ENCODE measurements at places on chromosomes 12 and 14.
A peak's percentile ranks its signal among the peaks of the same experiment; 100 is the strongest.

DNA sequence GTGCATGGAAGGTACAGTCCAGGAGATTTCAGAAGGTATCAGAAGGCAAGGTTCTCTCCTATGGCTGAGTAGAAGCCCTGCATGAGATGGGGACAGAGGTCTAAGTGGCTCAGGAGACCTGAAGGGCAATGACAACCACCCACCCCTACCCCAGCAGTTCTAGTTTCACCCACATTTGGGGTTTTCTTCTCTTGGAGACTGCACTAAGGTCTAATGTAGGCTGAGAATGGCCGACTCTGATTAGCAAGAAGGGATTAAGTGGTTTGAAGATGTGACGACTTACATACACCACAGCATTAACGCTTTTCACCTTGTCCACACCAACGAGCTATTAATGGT, 71.7 kb upstream of the SOX5 start:
- DNase-seq: no peak

DNA sequence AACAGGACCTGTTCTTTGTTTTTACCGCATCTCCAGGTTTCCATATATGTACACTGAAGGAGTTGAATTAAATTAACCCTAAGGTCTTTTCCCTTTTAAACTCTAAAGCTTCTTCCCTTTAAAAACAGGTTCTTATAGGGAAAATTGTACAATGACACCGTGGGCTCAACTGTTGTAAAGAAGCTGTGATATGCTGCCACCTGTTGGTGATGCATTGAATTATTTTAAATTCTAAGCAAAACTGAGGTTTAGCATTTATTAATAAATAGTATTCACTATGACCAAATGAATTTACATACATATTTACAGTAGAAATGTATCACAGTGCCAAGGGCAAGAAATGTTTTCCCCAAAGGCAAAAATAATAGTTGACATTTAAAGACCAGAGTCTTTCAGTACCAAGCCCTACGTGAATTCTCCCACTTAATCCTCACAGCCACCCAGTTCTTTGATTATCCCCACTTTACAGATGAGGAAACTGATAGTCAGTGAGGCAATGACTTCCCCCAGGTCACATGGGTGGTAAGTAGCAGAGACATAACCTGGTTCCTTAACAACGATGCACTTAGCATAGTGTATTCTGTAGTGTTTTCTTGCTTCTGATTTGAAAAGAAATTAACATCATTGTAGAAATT, 35.7 kb upstream of the TMEM263 start:
- peak; percentile 27 for DNase-seq

DNA sequence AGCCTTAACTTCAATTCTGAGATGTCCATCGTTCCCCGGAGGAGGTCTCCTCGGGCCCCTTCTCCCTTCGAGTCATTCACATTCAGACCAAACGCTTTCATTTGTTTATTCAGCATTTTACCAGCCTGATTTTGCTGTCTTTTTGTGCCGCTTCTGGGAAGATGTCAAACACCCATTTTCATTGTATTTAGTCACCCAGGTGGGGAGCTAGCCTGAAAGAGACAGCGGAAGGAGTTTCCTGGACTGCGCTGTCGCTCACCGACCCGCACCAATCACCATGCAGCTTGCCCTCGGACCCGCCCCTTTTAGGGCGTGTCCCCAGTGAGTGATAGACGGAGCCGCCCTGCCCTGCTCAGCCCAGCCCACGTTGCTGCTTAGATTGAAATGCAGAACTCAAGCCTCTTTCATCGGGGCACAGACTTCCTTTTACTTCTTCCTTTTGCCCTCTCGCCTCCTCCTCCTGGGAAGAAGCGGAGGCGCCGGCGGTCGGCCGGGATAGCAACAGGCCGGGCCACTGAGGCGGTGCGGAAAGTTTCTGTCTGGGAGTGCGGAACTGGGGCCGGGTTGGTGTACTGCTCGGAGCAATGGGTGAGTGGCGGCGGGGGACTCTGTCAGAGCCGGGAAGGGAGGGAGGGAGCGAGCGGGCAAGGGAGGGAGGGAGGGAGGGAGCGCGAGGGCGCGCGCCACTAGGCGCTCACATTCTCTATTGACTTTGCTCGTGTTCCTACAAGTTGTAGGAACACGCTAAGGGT, at the start of gene PAX9:
Gene PAX9, plus strand, starts transcription at position 355 of the 752 bp plus-strand sequence. Its CDS starts 230 bp downstream, at position 585.
- no peak for DNase-seq

DNA sequence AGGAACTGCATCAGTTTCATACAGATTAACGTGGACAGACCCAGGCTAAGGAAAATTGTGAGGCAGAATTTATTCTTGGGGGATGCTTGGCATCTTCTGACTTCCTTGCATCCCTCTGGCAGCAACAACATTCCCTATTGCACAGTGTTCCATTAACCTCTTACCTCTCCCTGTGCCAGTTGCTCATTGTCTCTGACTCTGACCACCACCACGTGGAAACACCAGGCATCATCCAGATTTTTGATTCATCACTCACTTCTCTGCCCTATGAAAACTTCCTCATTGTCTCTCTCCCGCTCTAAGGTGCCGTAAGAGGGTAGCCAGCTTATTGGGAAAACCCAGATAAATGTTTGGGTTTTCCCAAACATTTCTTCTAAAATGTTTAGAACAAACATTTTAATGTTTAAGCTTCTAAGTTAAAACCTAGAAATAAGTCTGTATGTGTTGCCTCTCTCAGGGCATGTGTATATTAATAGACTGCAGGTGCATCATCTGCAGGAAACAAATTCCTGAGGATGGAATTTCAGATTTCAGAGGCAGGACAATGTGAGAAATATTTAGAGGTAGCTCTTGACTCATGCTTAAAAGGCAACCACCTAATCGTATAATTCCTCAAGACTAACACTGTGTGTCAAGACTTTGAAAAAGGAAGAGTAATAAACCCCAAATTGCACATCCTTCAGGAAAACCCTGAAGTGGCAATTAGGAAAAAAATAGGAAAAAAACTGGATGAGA, 64.5 kb upstream of the SLC35F4 start:
- DNase-seq: no peak

DNA sequence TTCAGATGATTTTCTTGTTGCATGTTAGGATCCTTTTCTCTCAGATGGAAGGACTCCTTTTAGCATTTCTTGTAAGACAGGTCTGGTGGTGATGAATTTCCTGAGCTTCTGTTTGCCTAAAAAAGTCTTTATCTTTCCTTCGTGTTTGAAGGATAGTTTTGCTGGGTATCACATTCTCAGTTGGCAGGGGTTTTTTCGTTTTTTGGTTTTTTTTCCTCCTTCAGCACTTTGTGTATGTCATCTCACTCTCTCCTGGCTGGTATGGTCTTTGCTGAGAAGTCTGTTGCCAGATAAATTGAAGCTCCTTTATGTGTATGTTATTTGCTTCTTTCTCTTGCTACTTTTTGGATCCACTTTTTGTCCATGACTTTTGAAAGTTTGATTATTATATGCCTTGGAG, 15.6 kb upstream of the TXNRD1 start:
- DNase-seq: no peak

DNA sequence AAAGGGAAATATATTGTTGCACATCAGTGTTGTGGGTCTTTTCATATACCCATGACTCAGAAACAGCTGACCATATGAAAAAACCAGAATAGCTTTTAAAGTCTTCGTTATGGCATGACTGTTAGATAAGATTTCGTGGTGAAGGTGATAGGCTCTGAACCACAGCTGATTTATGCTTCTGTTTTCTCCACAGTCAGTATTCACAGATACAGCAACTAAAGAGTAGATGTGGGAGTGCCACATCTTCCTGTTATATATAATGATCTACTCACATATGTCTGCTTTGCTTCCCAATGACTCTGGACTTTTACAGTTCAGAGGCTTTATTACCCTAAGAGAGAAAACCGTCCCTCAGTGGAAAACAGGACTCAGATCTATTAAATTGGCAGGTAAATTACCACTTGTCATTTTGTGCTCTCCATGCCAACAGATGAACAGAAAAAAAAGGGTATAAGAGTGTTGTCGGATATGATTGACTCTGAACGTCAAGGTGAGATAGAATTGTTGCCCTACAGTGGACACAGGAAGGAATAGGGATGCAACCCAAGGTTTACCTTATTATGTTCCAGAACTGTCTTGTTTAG, 1037.1 kb downstream of the GALC start:
- DNase-seq: no peak

DNA sequence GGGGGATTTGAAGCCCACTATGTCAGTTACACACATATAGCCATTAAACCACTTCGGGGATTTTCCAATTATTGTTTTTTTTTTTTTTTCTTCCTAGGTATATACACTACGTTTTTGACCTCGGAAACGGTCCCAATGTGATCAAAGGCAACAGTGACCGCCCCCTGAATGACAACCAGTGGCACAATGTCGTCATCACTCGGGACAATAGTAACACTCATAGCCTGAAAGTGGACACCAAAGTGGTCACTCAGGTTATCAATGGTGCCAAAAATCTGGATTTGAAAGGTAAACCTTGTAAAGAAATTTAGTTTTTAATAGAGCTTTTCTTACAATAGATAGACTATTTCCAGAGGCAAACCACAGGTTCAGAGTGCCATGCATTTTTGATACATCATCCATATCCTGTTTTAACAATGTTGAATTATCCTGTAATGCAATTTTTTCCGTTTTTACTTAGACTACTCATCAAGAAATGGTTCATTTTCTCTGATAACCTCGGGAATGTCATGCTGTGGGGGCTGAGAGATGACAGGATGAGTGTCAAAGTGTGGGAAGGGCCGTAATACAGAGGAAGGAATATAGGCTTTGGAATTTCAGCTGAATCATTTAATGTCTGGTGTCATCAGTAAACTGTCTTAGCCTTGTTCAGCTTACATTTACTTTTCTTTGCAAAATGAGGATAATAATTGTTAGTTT, 797.1 kb downstream of the NRXN3 start:
- DNase-seq: no peak

- no peak for DNase-seq
Observed at GRCh38 chr12:28652239-28652638, 462.0 kb downstream of the CCDC91 start.

DNA sequence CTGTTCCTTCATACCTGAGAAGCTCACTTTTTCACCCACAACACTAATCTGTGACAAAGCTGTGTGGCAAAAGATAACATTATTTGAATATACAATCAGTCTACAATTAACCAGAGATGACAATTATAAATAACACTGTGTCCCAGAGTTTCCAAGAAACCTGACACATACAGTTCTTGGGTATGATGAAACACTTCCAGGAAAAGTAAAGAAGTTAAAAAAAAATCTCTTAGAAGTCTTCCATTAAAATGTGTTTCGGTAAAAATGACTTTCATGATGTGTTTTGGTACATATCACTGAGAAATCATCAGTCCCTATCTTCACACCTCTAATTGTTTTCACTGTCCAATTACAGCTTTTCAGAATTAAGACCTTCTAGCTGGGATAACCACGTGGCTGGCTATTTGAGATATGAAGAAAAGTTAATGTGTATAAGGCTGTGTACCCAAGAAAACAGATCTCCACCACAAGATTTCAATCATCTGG, 390.2 kb downstream of the SOX5 start:
- DNase-seq: no peak

- no peak for DNase-seq
Observed at GRCh38 chr12:16261944-16262475, 15.5 kb downstream of the SLC15A5 start.

- no peak for DNase-seq
Observed at GRCh38 chr12:92601176-92601575, 101.6 kb upstream of the PLEKHG7 start.

DNA sequence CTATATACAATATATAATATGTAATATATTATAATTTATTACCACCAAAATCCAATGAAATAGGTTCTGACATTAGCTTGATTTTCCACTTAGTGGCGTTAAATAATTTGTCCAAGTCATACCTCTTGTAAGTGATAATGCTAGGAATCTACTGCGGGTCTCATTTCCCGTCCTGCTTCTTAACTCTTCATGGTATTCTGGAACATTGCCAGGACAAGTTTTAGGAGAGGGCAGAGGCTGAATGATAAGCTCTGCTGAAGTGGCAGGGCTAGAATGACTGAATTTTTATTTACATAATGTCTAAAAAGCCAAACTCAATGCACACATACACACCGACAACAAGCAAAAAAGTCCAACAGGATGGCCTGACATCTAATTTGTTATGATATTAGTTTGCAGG, 70.4 kb upstream of the PTPRQ start:
- DNase-seq: no peak

DNA sequence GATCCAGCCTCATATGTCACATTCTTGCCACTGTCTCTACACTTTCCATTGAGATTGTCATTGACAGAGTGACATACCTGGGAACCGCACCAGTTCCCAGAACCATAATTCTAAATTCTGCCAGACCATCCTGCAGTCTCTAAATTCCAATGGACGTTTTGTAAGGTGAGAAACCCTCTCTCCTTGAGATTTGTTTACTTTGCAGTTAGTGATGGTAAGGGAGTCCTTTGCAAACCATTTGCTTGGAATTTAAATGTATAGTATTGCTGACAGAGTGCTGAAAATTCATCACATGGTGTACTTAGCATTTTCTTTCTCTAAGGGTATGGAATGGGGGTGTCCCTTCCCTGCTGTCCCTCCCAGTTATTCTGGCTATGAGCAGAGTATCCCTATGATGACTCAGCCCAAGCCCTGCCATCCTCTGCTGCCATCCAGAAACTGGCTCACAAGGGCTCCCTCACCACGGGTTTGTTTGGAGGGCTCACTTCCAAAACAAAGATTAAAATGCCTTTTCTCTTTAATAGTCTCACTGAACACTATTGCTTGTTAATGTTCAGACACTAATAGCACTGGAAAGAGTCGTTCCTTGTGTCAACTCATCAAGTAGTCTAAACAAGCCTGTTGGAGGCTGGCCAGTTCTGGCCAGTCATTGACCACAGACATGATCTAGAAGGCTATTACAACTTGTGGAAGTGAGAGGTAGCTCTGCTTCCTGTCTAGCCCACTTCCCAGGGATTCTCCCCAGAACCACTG, 129.0 kb upstream of the HMGA2 start:
- DNase-seq: peak; percentile 64

GRCh38 chr14:57987596-57988300, 121.9 kb upstream of the SLC35F4 start:
- DNase-seq: no peak
